ENCODE measurements at places on chromosomes 12 and 14. TPM values are rescaled to one million over a fixed set of nuclear protein-coding genes. Genes with fewer than 3 reads are reported as not detected.

The GPRC5D gene
- total RNA-seq, result not detected

The LBHD2 gene
- total RNA-seq, result not detected

The KRT71 gene
- not detected for total RNA-seq

The PRB2 gene
- total RNA-seq, result not detected

The NUDT14 gene
- 75.3 TPM for total RNA-seq

The CCDC196 gene
- total RNA-seq, result not detected

The RNASE7 gene
- total RNA-seq, result not detected

The C1S gene
- 1.8 TPM for total RNA-seq

The PRKCH gene
- 2.7 TPM for total RNA-seq

The PTHLH gene
- 2.2 TPM for total RNA-seq

The EMP1 gene
- total RNA-seq, result 18.6 TPM

The AKAP3 gene
- total RNA-seq, result 0.26 TPM

The LRRIQ1 gene
- 0.15 TPM for total RNA-seq

The OVCH1 gene
- total RNA-seq, result not detected

The ZFP36L1 gene
- total RNA-seq, result 84.9 TPM

The SMAGP gene
- 2.4 TPM for total RNA-seq
